ENCODE measurements at places on chromosomes 2 and 18.

DNA sequence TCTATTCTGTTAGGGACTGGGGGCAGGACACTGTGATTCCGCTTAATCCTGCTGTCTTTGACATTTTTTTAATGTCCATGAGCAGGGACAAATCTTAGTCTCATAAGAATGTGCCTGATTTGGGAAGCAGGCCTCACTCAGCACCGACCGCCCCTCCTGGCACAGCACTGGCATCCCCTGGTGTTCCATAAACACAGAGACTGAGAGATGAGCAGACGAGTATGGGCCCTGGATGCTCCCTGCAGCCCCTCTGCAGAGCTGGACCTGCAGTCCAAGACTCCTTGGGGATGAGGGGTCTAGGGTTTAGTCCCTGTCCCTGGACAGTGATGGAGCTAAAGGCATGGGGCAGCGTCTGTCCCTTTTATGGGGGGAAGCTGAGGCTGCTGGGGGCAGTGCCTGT lies 81.6 kb downstream of the NDUFA10 start:
- DNase-seq, result no peak

DNA sequence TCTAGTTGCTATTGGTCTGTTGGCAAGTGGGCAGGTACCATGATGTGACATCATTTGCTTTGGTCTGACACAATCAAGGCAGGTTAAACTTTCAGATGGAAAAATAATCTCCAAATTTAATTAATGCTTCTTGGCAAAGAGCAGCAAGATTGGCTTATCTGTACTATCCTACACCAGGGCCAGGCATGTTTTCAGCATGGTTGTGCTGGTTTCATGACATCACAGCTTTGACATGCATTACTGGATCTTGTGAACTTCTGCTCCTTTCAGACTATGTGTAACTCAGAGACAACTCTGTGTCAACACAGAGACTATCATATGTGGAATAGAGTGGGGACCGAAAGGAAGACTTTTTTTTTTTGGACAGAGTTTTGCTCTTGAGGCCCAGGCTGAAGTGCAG lies 520.5 kb downstream of the TDRD15 start:
- DNase-seq, result no peak

- no peak for DNase-seq
Observed at GRCh38 chr2:109171444-109172334, 42.7 kb downstream of the SH3RF3 start.

- no peak for DNase-seq
Observed at GRCh38 chr2:134411279-134411827, 157.5 kb downstream of the MGAT5 start.

DNA sequence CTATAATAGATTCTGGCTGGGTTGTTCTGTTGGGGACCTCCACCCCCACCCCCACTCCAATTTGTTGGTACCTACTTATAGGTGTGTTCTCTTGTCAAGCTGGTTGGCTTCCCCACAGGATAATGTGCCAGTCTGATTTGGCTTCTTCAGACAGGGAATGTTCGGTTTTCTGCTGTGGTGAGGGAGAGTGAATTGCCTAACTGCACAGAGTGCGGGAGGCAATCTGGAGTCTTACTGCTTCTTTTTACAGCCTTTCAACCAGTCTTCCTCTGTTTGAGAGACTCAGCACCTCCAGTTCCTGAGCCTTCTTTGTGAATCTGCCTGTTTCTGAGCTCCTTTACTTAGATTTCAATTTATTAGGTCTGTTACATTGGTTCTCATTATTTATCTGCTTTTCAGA lies 27.4 kb upstream of the SNORC start:
- no peak for DNase-seq

GRCh38 chr2:120880381-120880780 lies 144.7 kb downstream of the GLI2 start:
- no peak for DNase-seq

- DNase-seq, result no peak
Observed at GRCh38 chr18:59861963-59862819, 37.6 kb upstream of the PMAIP1 start.

DNA sequence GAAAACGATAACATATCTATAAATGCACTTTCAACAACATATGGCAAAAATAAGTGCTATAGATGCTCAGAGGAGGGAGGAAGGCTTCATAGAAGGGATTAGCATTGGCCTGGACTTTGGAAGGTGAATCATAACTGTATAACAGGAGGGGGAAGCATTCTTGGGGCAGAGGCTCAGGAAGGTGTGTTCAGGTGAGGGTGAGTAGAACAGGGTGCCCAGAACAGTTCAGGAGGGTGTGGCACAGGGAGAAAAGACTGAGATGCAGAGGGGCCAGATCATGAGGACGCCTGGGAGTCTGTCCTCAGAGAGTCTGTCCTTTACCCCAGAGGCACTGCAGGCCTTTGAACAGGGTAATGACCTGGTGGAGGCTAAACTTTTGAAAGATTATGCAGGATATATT lies 29.3 kb upstream of the MEP1B start:
- no peak for DNase-seq

DNA sequence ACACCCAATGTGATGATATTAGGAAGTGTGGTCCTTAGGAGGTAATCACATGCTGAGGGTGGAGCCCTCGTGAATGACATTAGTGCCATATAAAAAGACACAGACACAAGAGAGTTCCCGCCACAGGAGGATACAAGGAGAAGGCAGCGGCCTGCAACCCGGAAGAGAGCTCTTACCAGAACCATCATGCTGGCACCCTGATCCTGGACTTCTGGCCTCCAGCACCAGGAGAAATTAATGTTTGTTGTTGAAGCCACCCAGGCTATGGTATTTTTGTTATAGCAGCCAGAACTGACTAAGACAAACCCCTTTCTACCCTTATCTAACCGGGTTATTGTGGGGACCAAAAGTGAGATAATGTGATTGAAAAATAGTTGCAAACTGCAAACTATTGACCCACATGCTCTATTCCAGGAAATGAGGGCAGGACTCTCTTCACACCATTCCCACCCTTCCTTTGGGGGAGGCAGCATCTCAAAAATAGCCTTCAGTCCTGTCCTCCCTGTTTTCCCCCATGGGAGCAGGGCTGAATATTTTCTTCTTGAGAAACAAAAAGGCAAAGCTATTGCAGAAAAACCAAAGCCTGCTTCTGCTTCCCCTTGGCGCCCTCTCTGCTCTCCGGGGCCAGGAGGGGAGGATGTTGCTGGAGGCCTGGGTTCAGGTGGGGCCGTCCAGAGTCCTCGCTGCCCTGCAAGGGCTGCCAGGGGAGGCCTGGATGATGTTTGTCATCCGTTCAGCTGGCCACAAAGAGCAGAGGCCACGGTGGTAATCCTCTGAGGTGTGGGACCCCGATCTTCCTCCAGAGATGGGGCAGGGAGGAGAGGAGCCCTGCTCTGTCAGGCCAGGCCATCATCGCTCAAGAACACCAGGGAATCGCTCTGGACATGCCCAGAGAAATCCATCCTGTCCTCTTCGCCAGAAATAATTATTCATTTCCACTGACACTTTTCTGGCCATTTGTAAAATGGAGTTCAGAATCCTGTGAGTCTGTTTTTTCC lies 73.8 kb upstream of the HAAO start:
- DNase-seq, result no peak

- DNase-seq, result no peak
Observed at GRCh38 chr18:9088252-9088651, 14.2 kb upstream of the NDUFV2 start.

- no peak for DNase-seq
Observed at GRCh38 chr2:4110273-4110672, 406.9 kb downstream of the DCDC2C start.

DNA sequence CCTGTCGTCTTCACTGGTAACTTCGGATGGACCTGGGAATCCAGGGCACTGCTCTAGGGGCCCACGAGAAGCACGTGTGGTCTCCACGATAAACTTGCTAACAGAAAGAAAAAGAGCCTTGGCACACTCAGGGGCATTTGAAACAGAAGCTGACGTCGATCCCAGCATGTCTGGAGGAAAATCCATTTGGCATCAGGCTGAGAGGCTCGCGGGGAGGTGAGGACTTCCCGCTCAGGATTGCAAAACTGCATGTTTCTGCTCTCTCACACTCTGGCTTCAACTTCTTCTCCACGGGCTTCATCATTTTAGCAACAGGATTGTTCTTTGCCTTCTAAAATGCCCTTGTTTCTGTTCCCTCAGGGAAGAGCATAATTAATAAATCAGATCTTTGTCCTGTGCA lies 181.7 kb upstream of the COPS8 start:
- no peak for DNase-seq

- DNase-seq, result no peak
Observed at GRCh38 chr2:61450144-61450543, 20.7 kb downstream of the USP34 start.

- DNase-seq, result no peak
Observed at GRCh38 chr2:177489719-177490301, 97.2 kb downstream of the AGPS start.

GRCh38 chr2:168356477-168356835 lies 99.6 kb upstream of the CERS6 start:
- DNase-seq, result no peak

DNA sequence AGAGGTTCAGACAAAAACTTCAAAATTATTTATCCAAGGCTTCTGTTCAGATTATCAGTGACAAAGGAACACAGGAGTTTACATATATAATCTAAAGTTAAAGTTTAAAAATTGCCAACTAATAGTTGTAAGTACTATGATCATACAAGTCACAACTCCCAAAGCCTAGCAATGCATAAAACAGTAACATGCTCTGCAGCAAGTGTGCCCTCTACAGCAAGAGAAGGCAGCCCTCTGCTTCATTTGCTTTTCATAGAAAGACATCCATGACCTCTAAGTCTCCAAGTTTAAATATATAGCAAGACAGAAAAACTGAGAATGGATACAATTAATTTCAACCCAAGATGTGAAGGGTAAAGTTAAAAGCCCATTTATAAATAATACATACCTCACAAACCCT lies 13.3 kb downstream of the RAB1A start:
- no peak for DNase-seq

DNA sequence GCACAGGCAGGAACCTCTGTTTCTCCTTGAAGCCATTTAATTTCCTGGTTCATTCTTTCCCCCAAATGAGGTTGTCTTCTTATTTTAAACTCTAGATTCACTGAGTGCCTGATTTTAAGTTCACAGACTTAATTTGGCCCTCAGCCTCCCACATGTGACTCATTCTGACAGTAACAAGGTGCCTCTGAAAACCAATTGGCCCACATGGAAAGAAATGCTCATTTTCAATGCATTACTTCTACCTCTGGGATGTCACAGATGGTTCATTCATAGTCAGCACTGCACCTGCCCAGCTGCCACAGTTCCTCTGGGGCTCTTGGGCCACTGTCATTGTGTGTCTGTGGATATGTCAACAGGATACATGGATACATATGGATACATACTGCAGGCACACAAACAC lies 140.4 kb upstream of the CAPN13 start:
- DNase-seq, result no peak

- no peak for DNase-seq
Observed at GRCh38 chr18:6728809-6729246, 688 bp upstream of the ARHGAP28 start.

DNA sequence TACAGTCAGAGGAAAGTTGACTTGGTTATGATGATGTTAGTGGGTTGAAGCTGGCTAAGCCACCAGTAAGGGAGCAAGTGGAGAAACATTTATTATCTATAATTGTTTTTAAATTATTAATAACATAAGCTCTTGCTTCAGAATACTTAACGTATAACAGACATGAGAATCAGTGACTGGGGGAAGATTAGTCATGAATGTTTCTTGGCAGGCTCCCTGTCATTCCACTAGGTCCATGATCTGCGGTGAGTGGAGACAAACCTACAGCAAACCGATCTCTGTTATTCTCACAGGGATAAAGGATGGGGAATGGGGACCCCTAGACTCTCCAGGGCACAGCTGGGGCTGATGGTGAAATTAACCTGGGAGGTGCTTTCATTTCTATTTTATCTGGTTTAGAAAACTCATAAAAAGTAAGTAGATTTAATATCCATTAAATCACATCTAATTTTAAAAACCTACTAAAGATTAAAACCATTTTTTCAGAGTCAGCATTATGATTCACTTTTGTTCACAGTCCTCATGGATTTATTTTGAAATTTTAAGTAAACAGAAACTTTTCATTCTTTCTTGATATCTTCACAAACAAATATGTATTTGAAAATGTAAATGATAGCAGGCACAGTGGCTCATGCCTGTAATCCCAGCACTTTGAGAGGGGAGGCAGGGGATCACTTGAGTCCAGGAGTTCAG lies 420.3 kb downstream of the PTPRM start:
- no peak for DNase-seq
